ENCODE measurements at places on chromosomes 4 and X. TPM values are rescaled to one million over a fixed set of nuclear protein-coding genes. Genes with fewer than 3 reads are reported as not detected.

Gene CFAP97
- total RNA-seq, result 29.9 TPM

Gene SYNPO2
- 0.46 TPM for total RNA-seq

Gene NPY5R
- not detected for total RNA-seq

Gene BGN
- total RNA-seq, result 0.07 TPM

Gene SMIM10
- 0.17 TPM for total RNA-seq

Gene TAF9B
- 19.4 TPM for total RNA-seq

Gene HEPH
- total RNA-seq, result 0.11 TPM

Gene NR3C2
- total RNA-seq, result 0.24 TPM

Gene ARHGEF38
- total RNA-seq, result not detected

Gene BEND2
- not detected for total RNA-seq

Gene ABCG2
- total RNA-seq, result 2.2 TPM

Gene CCDC110
- total RNA-seq, result 0.04 TPM

Gene MMRN1
- total RNA-seq, result not detected

Gene UGT2B15
- total RNA-seq, result not detected

Gene ADH1A
- total RNA-seq, result not detected
